ENCODE measurements at places on chromosomes 7 and 10.

DNA sequence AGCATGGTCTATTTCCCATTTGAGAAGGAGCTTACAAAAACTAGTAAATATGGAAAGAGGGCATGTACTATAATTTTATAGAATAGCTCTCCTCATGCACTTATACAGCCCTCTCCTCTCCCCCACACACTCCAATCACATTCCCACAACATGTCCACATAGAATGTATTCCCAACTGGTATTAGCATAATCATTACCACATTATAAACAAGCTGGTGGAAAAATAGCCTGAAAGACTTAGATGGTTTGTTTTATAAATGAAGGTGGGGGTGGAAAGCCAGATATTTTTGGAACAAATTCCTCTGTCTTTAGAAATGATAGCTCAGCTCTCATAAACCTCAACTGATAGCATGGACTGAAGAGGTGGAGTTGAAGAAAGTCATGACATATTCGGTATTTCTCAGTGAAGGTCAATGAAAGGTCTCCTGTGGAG is 410.1 kb downstream of the SUGCT start:
- no peak for DNase-seq

DNA sequence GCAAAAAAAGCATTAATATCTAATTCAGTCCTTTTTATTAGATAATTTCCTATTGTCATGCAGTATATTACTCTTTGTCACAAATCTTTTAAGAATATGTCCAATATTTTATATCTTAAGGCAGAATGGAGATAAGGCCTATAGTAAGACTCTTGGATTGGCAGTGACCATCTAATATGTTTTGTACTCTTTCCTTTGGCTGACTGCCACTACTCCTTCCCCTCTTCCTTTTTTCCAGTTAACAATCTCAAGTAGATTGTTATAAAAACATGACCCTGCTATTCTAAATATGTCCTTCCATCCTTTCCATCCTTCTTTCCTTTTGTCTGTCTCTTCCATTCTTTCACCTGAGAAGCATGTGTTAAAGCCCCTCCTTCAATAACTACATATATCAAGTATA is 92.8 kb upstream of the TMEM168 start:
- no peak for DNase-seq

- DNase-seq: no peak
Observed at GRCh38 chr10:17415046-17415658, 39.2 kb downstream of the ST8SIA6 start.

GRCh38 chr10:97426776-97427570 is 982 bp downstream of the PGAM1 start:
- DNase-seq: no peak

GRCh38 chr7:5670183-5670935 is 111.1 kb downstream of the RNF216 start:
- DNase-seq: no peak

GRCh38 chr7:100154651-100155491 is 3.7 kb downstream of the TRAPPC14 start:
- DNase-seq: no peak

DNA sequence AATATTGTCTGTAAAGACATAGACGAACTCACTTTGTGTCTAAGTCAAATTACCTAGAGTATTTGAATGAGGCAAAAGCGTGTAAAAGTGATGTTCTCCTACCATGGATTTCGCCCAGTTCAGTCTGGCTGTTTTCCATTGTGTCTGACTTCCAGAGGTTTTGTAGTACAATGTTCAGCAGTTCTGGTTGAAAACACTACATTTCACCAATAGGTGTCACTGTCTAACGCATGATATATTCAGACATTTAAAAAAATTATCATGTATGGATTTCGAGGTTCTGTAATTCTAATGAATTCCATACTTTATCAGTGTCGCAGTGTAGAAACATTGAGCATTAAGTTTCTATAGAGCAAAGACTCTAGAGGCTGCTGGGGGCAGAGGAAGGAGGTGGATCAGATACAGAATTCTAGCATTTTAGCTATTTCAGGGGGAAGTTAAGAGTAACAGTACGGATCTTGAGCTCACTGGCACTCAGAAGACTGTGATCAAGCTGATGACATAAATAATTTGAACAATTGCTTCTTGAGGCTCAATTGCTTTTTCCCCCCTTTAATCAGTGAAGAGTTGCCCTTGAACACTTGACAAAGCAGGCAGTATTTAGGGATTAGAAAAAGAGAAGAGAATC is 196.9 kb upstream of the RHOBTB1 start:
- DNase-seq: no peak

DNA sequence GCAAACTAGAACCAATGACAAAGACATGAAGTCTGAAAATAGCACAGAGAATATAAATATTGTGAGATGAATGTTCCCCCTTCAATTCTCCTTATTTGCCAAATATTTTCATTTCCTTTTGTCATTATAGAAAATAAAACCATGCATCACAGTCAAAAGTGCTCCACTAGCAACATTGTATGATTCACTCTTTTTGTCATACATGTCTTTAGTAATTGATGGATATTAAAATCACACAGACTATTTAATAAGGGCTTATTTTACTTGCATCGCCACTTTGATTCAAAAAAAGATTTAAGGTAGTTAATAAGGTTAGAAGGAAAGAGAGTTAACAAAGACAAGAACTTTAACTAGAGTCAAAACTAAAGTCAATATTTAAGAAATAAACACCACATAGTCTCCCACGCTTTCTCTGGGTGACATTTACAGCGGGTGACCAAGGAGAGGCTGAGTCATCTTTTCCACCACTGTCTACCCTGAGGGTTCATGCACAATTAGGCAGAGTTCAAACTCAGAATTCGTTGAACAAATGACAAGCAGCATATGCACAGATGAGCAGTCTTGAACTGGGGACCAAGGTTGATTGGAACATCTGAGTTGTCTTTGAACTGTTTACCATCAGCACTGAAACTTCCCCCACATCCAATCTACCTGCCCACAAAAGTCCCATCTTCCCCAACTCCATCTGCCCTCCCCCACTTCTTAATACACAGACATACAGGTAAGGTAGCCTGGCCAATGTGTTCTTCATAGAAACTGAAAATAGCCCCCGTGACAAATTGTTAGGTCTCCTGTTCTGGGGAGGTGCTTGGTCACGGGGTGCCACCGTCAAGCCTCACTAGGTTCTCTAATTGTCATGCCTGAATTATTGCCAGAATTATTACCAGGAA is 42.5 kb downstream of the C7orf25 start:
- no peak for DNase-seq

DNA sequence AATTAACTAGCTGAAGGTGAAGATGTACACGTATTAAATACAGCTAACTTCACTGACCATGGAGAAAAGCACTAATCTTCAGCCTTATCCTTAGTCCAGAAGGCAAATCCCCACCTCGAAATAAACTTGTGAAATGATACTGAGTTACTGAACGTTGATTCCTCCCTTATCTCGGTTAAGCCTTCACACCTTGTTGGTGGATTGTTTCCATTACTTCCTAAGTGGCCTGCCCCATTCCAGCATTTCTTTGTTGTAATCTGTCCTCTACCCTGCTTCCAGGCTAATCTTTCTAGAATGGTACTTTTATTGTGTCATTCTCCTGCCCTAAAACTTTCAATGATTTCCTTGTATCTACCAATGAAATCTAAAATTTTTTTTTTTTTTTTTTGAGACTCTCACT is 68.6 kb downstream of the BUB3 start:
- no peak for DNase-seq

- no peak for DNase-seq
Observed at GRCh38 chr7:35379481-35379880, 125.6 kb upstream of the TBX20 start.

DNA sequence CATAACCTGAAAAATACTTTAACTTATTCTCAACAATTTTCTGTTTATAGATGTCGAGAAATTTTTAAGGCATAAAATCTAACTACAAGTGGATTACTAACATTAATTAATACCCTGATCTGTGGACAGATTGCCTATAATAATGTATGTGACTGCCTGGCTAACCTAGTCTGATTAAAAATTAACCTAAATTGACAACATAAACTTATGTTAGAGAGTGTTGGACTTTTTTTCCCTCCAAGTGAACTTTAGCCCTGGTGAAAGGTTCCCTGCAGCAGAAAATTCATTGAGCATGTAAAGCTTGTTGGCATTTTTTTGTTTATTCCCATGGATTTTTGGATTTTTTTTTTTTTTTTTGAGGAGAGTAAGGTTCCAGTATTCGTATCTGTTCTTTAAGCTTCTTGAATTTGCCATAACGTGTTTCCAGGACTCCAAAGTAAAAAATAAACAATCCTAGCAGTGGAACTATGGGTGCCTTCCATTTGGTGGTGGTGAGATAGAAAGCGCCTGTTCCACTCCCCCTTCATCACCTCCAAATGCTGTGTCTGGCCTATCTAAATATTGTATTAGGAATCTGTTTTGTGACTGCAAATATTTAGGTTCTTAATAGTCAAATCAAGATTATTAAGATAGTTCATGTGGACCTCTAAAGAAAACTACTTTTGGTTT is 36.1 kb downstream of the NET1 start:
- no peak for DNase-seq

DNA sequence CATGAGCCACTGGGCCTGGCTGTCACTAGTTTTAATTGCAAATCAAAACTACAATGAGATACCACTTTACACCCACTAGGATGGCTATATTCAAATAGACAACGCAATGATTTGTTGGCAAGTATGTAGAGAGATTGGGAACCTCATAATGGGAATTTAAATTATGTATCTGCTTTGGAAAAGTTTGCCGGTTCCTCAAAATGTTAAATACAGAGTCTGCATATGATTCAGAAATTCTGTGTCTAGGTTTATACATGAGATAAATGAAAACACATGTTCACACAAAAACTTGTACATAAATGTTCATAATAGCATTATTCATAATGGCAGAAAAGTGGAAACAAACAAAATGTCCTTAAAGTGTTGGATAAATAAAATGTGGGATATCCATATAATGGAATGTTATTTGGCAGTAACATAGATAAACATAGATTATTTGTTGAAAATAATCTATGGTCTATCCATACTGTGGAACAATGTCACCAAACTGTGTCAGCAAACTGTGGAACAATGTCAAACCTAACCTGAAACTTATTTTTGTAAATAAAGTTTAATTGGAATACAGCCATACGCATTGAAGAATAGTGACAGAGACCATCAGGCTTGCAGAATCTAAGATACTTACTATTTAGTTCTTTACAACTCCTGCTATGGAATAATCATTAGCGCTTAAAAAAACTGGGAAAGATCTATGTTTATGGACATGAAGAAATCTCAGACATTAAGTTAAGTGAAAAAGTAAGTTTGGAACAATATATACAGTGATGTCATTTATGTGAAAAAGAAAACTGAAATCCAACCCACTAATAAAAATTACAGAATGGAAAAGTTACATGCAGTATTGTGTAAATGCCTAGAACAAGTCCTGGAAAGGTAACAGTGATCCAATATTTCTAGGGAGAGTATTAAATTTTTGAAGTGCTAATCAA is 70.9 kb downstream of the CCDC7 start:
- DNase-seq: no peak

GRCh38 chr7:138962561-138963270 is 18.5 kb downstream of the KIAA1549 start:
- no peak for DNase-seq

- no peak for DNase-seq
Observed at GRCh38 chr7:75817116-75817515, 3.5 kb upstream of the CCL24 start.

GRCh38 chr10:504121-504611 is 185.3 kb downstream of the DIP2C start:
- no peak for DNase-seq

DNA sequence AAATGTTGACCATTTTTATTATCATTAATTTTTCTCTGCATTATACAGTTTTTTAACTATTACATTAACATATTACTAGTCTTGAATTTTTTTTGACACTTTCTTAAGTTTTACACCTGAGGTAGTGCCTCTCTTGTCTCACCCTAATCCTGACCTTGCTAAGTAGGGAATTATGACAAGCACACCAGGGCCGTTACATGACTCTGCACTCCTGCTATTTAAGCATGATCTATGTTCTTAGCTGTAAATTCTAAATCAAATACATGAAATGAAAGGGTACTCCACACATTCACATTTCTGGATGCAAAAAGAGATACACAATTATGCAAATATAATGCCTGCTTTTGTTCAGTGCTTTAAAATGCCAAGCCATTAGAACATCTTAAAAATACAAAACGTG is 23.6 kb downstream of the CPVL start:
- DNase-seq: no peak

DNA sequence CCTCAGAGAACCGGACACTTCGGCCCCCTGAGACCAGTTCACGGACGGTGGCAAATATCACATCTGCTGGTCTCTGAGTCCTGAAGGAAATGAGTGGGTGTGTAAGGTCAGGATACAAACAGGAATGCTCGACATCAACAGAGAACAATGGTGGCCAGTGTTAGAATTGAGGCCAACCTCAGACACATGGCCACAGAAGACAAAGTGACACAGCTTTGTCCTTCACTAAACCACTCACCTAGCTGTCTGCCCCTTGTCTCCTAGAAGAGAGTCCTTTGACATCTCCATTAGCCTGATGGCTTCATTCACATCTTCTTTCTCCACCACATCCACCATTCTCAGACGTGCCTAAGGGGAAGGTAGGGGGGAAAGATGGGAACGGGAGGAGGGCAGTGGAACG is 4.3 kb downstream of the COPS6 start:
- no peak for DNase-seq

DNA sequence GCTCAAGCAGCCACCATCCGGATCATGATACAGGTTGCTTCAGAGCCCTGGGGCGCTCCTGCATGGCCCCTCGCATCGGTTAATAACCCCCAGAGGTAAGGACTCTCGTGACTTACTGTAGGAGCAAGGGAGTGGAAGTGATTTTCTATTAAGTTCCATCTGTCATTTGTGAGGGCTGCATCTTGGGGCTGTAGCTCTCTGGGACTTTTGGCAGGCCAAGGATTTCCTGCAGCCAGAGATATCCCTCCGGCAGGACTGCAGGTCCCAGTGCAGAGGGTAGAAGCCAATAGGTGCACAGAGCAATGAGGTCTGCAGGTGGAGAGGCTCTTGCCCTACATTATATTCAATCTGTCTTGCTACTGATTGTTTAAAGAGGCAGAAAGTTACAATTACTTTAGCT is 356.8 kb upstream of the ADARB2 start:
- no peak for DNase-seq

DNA sequence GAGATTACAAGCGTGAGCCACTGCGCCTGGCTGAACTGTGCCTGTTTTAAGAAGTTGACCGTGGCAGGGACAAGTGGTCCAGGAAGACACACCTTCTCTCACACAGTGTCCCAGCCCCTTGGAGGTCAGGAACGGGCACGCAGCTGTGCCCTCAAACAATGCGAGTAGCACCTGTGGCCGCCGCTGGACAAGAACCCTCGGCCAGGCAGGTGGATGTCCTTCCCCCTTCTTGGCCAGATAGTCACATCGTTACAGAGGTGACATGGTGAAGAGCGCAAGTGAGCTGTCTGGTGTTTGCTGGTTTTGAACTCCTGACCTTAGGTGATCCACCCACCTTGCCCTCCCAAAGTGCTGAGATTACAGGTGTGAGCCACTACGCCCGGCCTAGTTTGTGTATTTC is 8.8 kb downstream of the ZFAND2A start:
- DNase-seq: no peak

DNA sequence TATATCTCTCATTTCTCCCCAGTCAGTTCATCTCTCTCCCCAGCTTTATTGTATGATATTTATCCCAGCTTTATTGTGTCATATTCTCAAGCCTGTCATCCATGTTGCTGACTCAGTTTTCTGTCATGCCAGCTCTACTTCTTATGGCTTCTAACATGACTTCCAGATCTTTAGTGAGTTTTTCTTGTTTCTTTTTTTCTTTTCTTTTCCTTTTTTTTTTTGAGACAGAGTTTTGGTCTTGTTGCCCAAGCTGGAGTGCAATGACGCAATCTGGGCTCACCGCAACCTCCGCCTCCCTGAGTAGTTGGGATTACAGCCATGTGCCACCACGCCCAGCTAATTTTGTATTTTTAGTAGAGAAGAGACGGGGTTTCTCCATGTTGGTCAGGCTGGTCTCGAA is 28.7 kb upstream of the CALU start:
- DNase-seq: no peak

Measured in SHP77 (cell line).